ENCODE measurements at places on chromosomes 1 and 21.

GRCh38 chr1:47523835-47524215, 86.0 kb downstream of the FOXD2 start:
- no peak for DNase-seq

DNA sequence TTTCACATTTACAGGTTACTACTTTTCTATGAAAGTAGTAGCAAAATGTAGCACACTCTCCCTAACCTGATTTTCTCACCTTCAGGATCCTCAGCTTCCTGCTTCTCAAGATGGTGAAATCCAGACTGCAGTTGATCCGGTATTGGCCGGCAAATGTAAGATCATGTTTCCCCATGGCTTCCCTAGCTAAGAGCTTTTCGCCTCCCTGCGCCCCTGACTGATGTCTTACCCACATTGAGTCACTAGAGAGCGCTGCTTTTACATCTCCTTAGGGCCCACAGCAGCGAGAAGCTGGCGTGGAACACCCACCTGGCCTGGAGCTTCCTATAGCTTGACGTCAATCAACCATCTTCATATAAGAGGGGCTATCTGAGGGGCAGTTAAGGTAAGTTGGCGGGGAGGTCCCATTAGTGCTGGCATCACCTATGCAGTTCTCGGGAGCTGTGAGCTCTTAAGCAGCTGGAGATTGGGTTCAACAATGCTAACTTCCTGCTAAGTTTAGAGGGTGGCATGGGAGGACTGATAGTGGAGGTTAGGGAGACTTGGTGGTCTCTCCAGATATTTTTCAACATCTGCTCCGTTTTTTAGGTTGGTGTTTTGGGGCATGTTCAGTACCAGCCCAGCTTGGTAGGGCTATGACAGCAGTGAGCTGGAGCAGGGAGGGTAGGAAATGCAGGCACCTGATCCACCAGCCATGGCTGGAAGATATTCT, 5.5 kb downstream of the PTPN7 start:
- DNase-seq = no peak

DNA sequence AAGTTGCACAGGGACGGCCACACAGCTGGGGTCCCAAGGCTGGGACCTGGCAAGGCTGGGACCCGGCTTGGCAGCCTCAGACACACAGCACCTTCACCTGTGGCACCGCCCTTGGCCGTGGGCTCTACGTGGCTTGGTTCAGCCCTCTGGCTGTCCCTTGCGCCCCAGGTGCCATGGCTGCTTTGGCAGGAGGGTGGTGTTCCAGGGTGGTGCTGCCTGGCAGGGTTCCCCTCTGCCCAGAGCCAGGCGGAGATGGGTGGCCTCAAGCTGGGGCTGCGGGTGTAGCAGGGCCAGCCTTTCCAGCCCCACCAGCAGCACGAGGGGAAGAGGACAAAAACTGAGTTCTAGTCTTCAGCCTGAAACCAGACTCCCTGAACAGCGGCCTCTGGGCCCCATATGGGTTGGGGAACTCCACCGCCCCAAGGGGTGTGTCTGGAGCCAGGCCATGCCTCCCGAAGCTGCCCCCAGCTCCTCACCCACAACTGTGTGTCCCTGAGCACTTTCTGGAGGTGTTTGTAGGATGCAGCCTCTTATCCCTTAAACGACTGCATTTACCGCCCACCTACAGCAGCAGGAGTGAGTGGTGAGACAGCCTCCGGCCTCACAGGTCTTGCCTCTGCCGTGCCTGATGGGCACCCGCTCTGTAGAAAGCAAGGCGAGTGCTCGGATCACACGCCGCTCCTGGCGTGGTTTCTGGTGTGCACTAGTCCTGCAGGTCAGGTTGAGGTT, 92.3 kb downstream of the PDE9A start:
- no peak for DNase-seq

DNA sequence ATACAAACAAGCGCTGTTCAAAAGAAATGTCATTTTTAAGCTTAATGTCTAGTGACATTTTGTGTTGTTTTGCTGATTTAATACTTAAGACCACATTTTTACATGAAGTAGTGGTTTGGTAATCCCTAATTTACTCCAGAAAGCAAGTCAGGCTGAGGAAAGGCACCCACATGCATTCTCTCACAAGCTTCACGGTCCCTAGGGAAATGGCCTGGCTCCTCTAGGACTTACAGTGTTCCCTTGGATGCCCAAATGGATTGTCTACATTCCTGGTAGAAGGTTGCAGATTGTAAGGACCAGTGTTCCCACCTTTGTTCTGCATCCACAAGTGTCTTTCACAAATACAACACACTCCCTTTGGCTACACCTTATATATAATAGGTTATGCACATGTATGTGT, 9.5 kb downstream of the GPSM2 start:
- DNase-seq = no peak

Data from brain pericyte (primary cell).